Hippocampal formation (tissue), 2 donors: ENCODE measurements at places on chromosomes 12 and 14.

DNA sequence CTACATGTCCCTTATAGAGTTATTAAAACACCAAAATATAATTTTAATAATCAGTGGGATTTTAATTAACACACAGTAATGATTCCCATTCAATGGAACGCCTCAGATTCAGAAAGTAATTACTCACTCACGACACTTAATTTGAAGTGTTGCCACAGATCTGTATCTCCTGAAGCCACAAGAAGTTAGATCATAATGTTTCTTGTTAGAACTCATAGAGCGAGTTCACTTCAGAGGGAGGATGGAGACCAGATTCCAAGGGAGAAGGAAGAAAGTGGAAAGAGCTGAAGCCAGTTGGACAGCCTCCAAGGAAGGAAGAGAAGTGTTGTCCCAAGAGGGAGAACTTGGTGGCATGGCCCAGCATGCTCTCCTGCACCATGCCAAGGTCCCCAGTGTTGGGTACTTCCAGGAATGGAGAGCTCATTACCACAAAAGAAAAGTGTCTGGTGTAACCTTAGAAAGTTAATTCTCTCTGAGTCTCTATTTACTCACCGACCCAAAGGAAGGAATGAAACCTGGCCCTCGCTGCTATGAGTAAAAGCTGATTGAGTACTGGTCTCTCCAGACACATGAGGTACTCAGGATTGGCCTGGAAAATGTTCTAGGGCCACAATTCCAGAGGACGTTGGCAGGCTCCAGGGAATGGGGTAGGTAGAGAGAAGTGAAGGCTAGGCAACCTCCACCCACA is 305.4 kb downstream of the BCL11B start:
- DNase-seq = no peak

- no peak for DNase-seq
Observed at GRCh38 chr12:102478405-102479098, 1.8 kb downstream of the IGF1 start.

GRCh38 chr14:68800390-68800789 is 7.5 kb upstream of the ZFP36L1 start:
- DNase-seq = no peak

GRCh38 chr12:106137530-106138356 is 1.0 kb downstream of the NUAK1 start:
- DNase-seq = peak; percentile 42

DNA sequence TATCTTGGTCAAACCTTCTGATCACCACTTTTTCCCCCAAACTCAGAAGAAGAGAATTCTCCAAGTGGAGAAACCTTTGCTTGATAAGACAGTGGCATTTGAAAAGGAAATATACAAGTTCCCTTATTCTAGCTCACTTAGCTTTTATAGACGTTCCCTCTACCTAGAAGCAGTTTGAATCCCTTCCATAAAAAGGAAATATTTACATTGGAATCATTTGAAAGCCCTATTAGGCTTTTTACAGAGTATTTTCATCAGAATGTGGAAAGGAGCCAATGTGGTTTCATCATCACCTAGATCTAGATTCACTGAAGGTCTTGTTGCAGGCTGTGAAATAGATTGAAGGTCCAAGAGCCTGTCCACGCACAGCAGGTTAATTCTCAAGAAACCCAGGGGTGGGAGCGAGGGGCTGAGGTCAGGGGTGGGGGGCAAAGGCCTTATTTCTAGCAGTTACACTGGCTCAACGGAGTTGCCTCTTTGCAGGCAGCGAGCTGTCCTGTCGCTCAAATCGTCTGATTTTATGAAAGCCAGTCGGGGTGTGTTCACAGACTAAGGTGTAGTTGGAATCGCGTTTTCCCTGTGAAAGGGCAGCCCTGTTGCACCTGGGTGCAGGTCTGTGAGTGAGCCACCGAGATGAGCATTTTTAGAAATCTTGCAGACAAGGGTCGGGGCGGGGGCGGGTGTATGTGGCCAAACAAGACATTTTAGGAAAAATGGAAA is 45.6 kb downstream of the AACS start:
- DNase-seq = no peak

GRCh38 chr12:26627335-26627734 is 205.7 kb downstream of the ITPR2 start:
- DNase-seq = no peak
